ENCODE measurements at places on chromosomes 7 and 10.

DNA sequence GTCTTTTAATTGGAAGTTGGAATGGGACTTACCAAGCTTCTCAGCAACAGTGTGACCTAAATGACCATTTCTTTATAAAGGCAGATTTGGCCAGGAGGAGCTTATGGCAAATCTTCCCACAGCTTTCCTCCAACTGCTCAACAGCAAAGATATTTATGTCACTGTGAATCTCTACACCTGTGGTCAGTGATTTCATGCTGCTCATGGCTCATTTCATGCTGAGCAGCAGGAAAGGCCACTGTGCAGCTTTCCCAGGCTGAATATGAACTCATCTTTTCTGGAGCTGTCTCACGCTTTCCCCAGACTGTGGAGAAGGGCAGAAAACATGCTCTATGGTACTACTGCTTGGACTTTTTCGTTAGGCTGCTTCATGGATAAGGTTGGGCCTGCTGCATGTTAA lies 29.8 kb downstream of the CALCR start:
- DNase-seq: no peak

GRCh38 chr10:110425684-110426293 lies 71.9 kb upstream of the DUSP5 start:
- DNase-seq: no peak

DNA sequence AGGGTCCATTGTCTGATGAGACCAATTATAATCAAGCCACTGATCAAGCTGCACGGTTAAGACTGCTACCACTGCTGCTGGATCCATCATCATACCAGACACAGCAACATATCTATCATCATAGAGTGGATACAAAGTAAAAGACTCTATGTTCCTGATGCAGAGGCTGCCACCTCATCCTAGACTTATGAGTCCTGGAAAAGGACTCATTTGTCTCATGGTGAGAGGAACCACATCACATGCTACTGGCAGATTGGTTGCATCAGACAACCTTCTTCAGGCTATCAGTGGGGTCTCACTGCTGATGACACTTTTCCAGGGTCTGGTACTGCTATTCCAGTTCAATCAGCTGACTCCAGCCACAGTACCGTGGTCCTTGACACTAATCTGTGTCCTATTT lies 79.0 kb downstream of the ABI1 start:
- DNase-seq: no peak

DNA sequence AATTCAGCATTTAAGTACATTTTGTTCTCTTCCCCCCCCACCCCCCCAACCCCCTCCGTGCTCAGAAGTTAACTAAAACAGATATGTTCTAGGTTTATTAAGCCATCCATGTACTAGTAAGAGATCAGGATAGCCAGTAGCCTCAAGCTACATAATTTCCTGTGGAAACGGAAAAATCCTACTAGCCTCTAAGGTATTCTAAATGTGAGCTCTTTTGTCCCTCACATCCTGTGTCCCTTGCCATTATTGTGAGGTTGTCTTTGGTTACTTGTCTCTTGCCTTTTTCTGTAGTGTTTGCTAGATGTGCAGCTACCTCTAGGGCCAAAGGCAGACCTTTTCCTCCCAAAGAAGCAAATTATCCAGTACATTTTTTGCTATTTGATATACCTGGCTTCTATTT lies 92.1 kb downstream of the BTRC start:
- DNase-seq: no peak

- DNase-seq: no peak
Measured at GRCh38 chr7:12056381-12056780, 154.7 kb upstream of the TMEM106B start.

DNA sequence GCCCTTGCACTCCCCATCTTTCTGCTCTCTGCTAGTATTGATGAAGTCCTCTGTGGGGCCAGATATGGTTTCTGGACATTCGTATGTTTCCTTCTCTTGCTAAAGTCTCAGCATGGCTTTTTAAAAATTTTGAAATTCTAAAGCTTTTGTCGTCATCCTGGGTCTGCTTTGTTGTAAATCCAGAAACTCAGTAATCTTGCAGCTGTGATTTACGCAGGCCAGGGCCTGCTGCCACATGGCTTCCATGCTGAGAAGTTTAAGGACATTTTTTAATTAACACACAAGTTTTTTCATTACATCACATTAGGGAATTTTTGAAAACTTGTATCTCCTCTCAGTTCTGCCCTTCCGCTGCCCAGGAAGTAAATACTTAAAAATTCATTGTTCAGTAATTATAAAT lies 686.1 kb upstream of the IGFBP3 start:
- no peak for DNase-seq

DNA sequence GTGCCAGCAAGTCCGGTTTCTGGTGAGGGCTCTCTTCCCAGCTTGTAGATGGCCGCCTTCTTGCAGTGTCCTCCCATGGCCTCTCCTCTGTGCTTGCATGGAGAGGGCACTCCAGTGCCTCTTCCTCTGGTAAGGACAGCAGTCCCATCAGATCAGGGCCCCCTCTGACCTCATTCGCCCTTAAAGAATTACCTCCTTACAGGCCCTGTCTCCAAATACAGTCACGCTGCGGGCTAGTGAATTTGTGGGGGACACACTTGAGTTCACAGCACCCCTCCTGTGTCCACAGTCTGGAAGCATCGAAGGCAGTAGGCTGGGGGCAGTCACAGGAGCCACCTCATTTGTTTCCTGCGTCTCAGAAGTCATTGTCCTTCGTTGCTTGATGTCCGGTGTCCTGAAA lies 54.6 kb downstream of the LHPP start:
- DNase-seq: no peak

DNA sequence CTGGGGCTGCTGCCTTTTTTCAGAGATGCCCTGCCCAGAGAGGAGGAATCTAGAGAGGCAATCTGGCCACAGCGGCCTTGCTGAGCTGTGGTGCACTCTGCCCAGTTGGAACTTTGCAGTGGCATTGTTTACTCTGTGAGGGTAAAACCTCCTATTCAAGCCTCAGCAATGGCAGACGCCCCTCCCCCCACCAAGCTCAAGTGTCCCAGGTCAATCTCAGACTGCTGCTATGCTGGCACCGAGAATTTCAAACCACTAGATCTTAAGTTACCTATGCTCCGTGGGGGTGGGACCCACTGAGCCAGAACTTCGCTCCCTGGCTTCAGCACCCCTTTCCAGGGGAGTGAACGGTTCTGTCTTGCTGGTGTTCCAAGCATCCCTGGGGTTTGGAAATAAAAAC lies 77.2 kb downstream of the EXOC4 start:
- DNase-seq: no peak

- no peak for DNase-seq
Measured at GRCh38 chr10:94192974-94193373, 169.8 kb downstream of the NOC3L start.

GRCh38 chr7:91352091-91352490 lies 87.9 kb downstream of the FZD1 start:
- DNase-seq: no peak

GRCh38 chr7:36951257-36951697 lies 227.0 kb upstream of the AOAH start:
- no peak for DNase-seq

- no peak for DNase-seq
Measured at GRCh38 chr7:110157631-110158362, 933.1 kb upstream of the LRRN3 start.

DNA sequence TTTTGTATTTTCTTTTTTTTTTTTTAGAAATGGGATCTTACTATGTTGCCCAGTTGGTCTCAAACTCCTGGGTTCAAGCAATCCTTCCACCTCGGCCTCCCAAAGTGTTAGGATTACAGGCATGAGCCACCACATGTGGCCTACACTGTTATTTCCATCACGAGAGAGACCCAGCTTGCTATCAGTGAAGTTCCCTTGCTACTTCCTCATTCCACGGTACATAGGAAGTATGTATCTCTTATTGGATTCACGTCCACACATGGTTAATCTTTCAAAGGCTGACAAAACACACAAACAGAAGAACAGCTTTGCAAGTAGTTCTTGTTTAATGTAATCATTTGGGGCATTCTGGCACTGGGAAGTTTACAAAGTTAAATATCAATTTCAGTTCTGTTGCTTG lies 50.9 kb downstream of the DCLRE1A start:
- DNase-seq: no peak

DNA sequence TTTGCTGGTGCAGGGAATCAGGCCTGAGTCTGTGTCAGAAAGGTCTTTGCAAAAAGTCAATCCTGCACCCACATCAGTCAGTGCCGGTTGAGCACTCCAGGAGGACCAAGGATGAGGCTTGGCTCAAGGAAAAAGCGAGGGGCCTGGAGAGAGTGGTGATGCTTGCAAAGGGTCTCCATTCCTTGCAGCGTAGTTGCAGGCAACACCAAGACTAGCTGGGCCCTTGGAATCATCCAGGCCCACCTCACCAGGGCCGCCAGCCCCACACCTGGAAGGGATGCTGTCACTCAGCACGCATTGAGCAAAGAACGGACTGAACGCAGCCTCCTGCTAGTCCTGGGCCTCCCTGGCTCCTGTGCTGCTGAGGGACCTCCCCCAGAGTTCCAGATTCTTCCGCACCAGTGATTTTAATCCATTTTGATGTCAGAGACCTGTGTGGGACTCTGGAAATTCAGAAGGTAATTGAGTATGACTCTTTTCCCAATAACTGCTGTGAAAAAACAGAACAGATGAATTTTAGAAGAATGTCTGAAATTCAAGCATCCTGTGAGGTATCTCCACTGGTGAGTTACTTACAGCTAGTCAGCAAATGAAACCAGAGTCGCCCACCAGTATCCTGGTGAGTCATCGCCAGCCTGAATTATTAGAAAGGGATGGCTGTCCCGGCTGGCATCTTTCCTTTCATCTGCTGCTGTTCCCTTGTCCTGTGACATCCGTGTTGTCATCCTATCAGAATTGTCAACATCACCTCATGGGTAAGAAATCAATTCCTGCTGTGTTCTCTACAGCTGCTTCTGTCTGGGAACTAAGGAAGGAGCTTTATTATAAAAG lies 150.8 kb upstream of the NPS start:
- DNase-seq: no peak

GRCh38 chr7:113159746-113160339 lies 41.5 kb upstream of the SMIM30 start:
- no peak for DNase-seq

DNA sequence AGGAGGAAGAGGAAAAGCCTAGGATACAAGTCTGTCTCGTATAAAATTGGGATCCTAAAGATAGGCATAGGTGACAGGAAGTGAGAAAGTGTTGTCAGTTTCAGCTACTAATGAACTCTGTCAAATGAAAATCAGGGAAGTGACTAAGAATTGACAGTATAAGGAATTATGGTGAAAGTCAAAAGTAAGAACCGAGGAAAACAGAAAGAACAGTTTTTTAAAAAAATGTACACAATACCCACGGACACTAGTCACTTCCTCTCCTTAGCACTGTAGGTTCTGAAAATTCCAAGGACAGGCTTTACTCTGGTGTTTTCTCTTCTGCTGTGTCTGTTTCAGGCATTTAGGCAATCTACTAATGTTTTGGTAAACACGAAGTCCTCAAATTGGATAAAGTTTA lies 42.3 kb downstream of the ATAD1 start:
- no peak for DNase-seq

- no peak for DNase-seq
Measured at GRCh38 chr10:10796061-10796773, 221.5 kb upstream of the CELF2 start.

DNA sequence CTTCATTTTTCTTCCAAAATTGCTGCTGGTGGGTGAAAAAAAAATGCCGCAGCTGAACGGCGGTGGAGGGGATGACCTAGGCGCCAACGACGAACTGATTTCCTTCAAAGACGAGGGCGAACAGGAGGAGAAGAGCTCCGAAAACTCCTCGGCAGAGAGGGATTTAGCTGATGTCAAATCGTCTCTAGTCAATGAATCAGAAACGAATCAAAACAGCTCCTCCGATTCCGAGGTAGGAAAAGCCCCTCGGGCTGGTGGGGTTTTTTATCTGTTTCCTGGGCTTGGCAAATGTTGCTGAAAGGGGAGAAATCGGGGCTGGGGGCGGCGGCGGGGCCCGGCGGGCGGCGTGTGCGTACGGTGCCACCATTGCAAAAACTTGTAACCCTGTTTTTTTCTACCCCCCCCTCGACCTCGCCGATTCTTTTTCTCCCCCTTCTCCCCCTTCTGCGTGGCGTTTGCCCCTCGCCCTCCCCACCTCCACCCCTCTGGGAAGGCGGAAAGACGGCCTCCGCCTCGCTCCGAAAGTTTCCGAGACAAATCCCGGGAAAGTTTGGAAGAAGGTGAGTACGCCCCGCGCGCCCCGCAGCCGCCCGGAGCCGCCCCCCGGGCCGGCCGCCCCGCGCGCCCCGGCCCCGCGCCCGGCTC lies 789 bp downstream of the TCF7L2 start:
- no peak for DNase-seq

GRCh38 chr7:131562941-131563340 lies 6.5 kb upstream of the PODXL start:
- no peak for DNase-seq

GRCh38 chr10:131902691-131903090 lies 1.9 kb downstream of the PPP2R2D start:
- DNase-seq: no peak

DNA sequence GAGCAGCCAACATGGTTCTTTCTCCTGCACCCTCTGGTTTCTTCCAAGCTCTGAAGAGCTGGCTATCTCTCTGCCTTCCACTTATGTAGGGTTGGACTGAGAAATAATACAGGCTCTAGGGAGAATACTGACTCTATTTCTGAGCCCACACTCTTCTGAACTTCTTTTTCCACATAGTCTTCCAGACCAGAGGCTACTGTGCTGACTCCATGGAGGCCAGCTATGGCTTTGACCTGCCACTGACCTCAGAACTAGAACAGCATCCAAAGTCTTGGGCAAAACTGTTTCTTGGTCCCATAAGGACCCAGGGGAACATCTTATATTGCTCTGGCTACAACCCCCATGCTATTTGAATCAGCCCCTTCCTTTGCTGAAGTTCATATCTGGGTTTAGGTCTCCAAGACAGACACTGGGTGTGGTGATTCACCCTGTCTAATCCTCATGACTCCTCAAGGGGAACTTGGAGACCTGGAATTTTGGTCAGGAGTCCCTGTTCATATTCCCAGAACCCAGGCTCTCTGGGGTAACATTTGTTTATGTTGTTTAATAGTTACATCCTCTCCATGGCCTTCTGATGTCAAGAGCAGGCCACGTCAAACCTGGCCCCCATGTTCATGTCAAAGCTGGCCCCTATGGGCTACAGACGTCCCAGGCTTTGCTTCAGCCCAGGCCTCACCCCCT lies 12.1 kb upstream of the PLAU start:
- no peak for DNase-seq

- DNase-seq: no peak
Measured at GRCh38 chr7:36795451-36796021, 71.2 kb upstream of the AOAH start.

- DNase-seq: no peak
Measured at GRCh38 chr7:132836746-132837145, 245.1 kb downstream of the CHCHD3 start.

GRCh38 chr7:134351424-134351823 lies 34.7 kb upstream of the SLC35B4 start:
- no peak for DNase-seq

GRCh38 chr10:72509206-72509799 lies 116.6 kb downstream of the MICU1 start:
- no peak for DNase-seq

GRCh38 chr7:985915-986741 lies 3.1 kb downstream of the CYP2W1 start:
- no peak for DNase-seq

GRCh38 chr7:79282882-79283602 lies 170.4 kb downstream of the MAGI2 start:
- DNase-seq: no peak

GRCh38 chr7:32206488-32206887 lies 136.3 kb upstream of the PDE1C start:
- DNase-seq: no peak

GRCh38 chr7:122383934-122384333 lies 79.4 kb upstream of the FEZF1 start:
- DNase-seq: no peak

All from progenitor cell of endocrine pancreas (in vitro differentiated cells).